Natural killer cell treated with Interleukin-12 subunit alpha and Interleukin-12 subunit beta and Interleukin-15 and Interleukin-18, amount 100 ng/mL, for 72 hours (primary cell): ENCODE measurements at places on chromosomes 5 and 9. TPM values are rescaled to one million over a fixed set of nuclear protein-coding genes. Genes with fewer than 3 reads are reported as not detected.

DNA sequence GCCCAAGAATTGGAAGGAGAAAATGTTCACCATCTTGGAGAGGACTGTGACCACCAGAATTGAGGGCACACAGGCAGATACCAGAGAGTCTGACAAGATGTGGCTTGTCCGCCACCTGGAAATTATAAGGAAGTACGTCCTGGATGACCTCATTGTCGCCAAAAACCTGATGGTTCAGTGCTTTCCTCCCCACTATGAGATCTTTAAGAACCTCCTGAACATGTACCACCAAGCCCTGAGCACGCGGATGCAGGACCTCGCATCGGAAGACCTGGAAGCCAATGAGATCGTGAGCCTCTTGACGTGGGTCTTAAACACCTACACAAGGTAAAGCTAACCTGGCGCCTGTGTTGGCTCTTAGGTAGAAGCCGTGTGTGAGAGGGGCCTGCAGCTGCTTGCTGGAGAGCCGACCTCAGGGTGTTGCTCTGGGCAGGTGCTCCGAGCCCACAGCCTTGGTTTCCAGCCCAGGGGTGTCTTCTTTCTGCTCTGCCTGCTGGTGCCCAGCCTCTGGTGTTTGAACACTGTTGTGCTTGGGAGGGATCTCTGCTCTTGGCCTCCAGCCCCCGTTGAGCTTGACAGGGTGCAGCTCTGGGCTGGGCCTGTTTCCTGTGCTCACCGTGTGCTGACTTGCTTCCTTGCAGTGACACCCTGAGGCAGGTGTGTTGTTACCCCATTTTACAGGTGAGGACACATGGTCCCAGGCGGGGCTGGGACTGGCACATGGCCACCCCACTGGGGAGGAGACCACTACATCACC, 10.9 kb downstream of the EXOC3 start:
- no peak for DNase-seq

GRCh38 chr5:54013556-54014194, 296.7 kb downstream of the ARL15 start:
- DNase-seq: peak; percentile 63

DNA sequence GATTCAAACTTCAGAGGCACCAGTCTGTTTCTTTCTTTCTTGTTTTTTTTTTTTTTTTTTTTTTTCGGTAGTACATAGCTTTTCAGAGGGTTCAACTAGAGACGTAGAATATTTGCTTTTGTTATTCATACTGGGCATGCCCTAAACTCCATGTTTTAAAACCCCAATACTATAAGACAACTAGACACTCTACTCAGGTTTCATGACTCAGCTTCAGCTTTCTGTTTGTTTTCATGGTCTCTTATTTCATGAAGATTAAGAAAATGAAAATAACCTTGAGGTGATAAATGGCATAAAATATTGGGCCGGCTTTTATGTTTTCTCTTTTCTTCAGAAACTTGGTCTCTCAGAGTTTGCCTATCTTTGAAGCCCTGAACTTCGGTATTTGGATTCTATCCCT, 2126.3 kb upstream of the ACO1 start:
- no peak for DNase-seq

DNA sequence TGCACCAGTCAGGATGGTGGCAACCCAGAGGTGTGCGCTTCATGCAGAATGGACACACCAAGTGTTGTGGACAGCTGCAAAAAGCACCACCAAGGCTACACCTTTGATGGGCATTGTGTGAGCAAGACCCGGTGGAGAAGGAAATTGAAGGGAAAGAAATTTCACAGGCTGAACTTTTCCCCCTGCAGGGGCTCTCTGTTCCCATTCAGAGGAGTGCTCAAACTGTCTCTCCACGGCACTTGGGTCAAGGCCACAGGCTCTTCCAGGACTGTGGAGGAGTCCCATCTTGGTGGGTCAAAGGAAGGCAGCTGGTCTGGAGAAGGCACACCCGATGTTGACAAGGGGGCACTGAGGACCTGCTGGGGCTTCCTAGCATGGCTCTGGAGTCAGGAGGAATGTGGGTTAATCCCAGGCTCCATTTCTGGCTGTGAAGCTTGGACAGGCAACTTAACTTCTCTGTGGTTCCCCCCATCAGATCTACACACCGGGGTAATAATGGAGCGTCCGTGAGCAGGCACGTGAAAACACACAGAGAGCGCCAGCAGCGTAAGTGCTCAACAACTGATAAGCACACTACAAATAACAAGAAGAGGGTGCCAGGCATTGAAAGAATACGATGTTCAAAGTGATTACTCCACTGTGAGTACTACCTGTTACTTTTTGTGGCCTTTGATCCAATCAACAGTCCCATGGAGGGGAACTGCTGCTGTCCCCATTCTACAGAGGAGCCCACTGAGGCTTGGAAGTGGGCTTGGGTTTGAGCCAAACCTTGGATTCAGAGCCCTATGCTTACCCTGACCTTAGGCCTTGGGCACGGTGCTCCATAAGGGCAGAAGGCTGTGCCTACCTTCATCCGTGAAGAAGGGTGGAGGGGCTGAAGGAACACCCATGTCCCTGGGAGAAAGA, 34.2 kb upstream of the TIFAB start:
- no peak for DNase-seq

- DNase-seq: no peak
These were observed 48.5 kb upstream of the MSX2 start for GRCh38 chr5:174675916-174676315.

GRCh38 chr9:621201-621855, 220.2 kb upstream of the DMRT1 start:
- no peak for DNase-seq

- DNase-seq: no peak
These were observed 339.7 kb upstream of the CLINT1 start for GRCh38 chr5:158198636-158199035.

DNA sequence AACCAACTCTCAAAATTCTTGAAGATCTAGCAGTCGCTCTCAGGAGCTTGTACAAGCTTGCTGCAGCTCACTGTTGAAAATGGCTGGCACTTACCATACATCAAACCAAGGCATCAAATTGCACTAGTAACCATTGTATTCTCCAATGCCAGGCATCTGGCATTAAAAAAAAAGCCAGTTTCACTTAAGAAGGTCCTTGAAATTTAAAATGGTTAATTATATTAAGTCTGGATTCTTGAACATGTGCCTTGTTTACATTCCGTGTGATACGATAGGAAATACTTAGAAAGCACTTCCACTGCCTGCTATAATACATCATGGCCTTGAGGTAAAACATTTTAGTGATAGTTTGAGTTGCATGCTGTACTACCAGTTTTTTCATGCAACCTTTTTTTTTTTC, 300.7 kb downstream of the KDM4C start:
- no peak for DNase-seq

DNA sequence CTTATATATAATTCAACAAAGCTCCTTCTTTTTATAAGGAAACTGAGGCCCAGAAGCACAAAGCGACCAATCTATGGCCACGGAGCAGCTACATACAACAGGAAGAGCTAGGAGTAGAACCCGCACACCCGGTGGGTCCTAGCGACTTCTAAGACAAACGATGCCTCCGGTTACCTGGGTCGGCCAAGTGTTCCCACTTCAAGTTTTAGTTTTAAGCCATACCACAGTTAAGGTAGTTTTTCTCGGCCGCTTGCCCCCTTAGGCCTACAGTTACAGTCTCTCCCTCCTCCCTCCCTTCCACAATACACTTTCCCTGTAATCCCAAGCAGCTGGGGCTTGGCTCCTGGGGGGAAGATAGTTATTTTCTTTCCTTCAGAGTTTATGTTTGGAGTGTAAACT, 533 bp downstream of the SREK1IP1 start:
- DNase-seq: no peak

DNA sequence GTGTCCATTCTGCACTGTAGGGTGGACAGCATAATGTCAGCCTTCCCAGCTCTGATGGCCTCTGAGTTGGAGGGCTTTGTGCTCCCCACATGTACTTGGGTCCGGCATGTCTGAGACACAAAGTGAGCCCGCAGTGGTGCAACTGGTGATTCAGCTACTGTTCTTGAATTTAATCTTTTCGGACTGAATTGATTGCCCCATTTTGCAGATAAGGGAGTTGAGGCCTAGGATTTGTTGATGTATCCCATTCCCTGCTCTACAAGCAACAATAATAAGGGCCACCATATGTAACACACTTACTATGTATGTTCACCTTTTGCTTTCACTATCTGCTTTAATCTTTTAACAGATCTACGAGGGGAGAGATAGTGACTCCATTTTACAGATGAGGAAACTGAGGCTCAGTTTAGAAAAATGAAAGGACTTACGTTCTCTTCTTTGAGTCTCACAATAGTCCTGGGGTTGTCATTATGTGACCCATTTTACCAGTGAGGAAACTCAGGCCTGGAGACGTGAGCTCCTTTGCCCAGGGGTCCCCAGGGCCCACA, 4.5 kb downstream of the GSN start:
- DNase-seq: peak; percentile 26

- DNase-seq: no peak
These were observed 241.0 kb downstream of the PTPRD start for GRCh38 chr9:10371824-10372223.

DNA sequence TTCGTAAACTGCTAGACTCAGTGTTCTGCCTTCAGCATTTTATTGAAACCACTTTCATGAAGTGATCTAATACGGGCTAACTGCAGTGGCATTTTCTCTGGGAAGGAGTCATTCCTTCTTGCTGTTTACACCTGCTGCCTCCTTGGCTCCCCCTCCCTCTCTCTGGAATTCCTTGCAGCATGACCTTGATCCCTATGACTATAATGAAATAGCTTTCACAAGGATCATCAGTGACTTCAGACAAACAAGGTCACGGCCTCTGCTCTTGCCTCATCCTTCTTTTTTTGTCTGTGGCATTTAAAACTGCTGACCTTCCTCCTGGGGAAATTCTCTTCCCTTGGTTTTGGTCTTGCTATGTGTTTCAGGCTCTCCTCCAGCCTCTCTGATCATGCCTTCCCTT, 90.2 kb downstream of the ZNF462 start:
- no peak for DNase-seq

- no peak for DNase-seq
These were observed 45.4 kb upstream of the TDRD7 start for GRCh38 chr9:97366476-97366875.

DNA sequence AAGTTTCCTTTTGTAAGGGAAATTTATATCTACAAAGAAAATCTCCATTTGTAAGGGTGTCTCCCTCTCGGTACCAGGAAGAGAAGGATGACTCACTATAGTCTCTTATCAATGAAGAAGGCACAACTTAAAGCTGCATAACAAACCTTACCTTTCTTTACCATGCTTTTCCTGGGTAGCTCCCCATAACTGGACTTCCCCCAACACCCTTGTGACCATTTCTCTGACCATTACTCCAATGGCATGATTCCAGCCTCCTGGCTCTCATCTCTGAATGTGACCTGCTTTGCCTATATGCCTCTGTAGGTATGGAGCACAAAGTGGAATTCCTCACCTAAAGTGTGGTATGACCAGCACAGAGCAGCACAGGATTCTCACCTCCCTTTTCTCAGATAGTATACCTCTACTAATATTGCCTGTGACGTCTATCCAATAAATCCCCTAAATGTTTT, 62.8 kb downstream of the GNA14 start:
- DNase-seq: no peak

- no peak for DNase-seq
These were observed 76.6 kb downstream of the PAPPA start for GRCh38 chr9:116230051-116230632.

DNA sequence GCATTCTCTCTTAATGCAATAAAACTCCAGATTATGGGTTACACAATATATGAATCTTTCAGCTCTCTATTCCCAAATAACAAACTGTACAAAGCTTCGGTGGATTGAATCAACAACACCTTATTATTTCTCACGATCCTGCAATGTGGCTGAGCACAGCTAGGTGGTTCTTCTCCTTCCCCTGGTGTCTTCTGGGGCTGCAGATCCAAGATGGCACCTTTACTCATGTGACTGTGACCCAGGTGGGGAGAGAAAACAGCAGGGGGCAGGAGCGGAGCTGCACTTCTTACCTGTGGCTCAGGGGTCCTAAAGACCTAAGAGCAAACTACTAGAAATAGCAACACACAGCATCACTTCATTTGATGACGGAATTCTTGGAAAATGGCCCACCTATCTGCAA, 233.1 kb downstream of the IRX1 start:
- no peak for DNase-seq

DNA sequence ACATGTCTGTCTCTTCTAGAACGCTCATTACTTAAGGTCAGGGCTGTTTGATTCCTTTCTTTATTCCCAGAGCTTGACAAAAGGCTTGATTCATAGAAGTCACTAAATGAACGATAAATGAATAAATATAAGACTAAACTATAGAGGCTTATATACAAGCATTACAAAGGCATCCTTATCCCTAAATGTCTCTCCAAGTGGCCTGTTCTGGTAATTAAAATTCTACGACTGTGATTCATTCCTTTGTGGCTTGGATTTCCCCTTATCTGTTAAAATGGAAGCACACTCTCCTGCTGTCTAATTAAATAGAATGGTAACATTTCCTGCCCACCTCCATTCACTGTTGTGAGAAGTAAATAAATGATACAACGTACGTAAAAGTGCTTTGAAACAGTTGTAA, 49.5 kb downstream of the C7 start:
- DNase-seq: no peak

GRCh38 chr5:17680737-17681136, 46.5 kb downstream of the TAF11L14 start:
- DNase-seq: no peak

DNA sequence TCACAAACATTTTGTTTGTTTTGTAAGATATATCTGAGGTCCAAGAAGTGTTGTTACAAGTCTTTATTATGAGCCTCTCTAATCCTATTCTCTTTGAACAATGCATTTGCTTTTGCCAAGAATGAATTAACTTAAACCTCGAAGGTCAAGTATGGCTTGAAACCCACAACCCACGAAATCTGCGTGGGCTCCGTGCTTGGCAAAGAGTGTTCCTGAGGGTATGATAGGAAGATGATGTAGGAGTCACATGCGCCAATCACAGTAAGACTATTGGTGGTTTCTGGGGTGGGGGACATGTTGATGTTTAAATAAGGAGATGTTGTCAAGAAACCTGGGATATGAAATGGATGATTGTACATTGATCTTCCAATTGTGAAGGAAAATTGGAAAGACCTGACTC, 330.8 kb upstream of the RFX3 start:
- DNase-seq: no peak

SLC6A19 gene
- not detected for total RNA-seq

NIPSNAP3A gene
- total RNA-seq: 5.6 TPM

FBP2 gene
- total RNA-seq: not detected

SEC24A gene
- total RNA-seq: 42.1 TPM

FBXO4 gene
- total RNA-seq: 10.8 TPM

FAM78A gene
- 46.2 TPM for total RNA-seq

PTGDS gene
- 1.7 TPM for total RNA-seq

STPG3 gene
- total RNA-seq: not detected

ARL14EPL gene
- not detected for total RNA-seq

SUSD3 gene
- total RNA-seq: 3.3 TPM

NUDCD2 gene
- 25.4 TPM for total RNA-seq

ZNF618 gene
- total RNA-seq: 0.33 TPM

FREM1 gene
- total RNA-seq: not detected

ATOSB gene
- 13.1 TPM for total RNA-seq

NXNL2 gene
- not detected for total RNA-seq

ANKRD31 gene
- 0.22 TPM for total RNA-seq

CIZ1 gene
- 135 TPM for total RNA-seq

IFNK gene
- total RNA-seq: not detected

MYMK gene
- total RNA-seq: not detected

FAM221B gene
- total RNA-seq: not detected
